ENCODE measurements at places on chromosomes 16 and 17.

- DNase-seq = no peak
These were observed 14.3 kb downstream of the EFTUD2 start for GRCh38 chr17:44884941-44885340.

DNA sequence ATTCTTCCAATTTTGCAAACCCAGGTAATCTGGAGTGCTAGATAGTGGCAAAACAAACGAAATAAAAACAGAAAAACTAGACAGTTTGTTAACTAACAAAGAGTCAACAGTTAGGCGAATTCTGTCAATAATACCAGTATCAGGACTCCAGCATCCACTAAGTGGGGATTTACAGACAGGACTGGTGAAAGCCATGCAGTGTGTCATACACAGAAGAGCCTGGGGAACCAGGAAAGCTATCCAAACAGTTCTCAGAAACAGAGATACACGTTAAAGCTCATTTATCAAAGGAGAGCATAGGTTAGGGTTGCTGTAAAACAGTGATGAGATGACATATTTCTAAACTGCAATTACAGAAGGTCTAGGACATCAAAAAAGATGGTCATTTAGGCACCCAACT is 203.7 kb upstream of the KIF2B start:
- DNase-seq = no peak

DNA sequence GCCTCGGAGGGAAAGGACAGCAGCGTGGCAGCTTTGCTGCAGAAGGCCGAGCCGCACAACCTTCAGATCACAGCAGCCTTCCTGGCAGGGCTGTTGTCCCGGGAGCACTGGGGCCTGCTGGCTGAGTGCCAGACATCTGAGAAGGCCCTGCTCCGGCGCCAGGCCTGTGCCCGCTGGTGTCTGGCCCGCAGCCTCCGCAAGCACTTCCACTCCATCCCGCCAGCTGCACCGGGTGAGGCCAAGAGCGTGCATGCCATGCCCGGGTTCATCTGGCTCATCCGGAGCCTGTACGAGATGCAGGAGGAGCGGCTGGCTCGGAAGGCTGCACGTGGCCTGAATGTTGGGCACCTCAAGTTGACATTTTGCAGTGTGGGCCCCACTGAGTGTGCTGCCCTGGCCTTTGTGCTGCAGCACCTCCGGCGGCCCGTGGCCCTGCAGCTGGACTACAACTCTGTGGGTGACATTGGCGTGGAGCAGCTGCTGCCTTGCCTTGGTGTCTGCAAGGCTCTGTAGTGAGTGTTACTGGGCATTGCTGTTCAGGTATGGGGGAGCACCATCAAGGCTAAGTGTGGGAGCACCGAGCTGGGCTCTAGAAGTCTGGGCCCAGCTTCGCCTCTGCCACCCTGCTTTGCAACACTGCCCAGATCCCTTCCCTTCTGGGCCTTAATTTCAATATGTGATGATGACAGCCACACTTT is 18.6 kb downstream of the NOD2 start:
- DNase-seq = no peak

DNA sequence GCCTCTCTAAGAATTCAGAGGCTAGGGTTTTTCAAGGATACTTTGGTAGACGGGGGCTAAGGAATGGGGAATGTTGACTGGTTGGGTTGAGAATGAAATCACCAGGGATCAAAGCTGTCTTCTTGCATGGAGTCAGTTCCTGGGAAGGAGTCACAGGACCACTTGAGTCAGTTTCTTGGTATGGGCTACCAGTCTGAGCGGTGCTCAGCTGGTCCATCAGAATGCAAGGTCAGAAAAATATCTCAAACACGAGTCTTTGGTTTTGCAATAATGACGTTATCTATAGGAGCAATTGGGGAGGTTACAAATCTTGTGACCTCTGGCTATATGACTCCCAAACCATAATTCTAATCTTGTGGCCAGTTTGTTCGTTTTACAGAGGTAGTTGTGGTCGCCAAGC is 18.4 kb downstream of the CHD9NB start:
- no peak for DNase-seq

- DNase-seq = no peak
These were observed 14.7 kb upstream of the SLX4 start for GRCh38 chr16:3625911-3626732.

DNA sequence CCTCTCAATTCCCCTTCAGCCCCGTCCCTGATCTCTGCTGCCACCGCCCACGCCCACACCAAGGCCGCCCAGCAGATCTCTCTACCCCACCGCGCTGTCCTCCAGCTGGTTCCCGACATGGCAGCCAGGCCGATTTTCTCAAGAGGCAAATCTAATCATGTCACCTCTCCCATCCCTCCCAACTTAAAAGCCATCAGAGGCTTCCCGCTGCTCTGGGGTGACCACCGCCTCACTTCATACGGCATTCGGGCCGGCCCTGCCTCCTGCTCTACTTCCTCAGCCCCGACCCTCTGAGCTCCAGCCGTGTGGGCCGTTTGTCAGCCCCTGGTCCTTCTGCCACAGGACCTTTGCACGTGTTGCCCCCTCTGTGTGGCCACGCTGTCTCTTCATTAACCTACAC is 63.2 kb downstream of the RPH3AL start:
- DNase-seq = no peak

DNA sequence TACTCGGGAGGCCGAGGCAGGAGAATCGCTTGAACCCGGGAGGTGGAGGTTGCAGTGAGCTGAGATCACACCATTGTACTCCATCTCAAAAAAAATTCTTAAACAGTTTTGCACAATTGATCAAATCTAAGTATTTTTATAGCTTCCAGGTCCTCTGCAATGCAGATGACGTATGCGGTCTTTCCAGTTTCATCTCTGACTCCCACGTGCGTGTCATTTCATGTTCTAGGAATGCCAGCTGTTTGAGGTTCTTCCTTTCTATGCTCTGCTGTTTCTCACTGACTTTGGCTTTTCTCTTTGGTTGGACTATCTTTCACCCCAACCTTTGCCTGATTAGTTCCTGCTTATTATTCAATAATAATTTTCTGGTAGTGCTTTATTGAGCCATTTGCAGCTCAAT is 16.2 kb downstream of the CHP2 start:
- no peak for DNase-seq
